ENCODE measurements at places on chromosomes 7 and 10. TPM values are rescaled to one million over a fixed set of nuclear protein-coding genes. Genes with fewer than 3 reads are reported as not detected.
A peak's percentile ranks its signal among the peaks of the same experiment; 100 is the strongest.

GRCh38 chr10:69375307-69376151 is 41.2 kb downstream of the TACR2 start:
- no peak for DNase-seq

DNA sequence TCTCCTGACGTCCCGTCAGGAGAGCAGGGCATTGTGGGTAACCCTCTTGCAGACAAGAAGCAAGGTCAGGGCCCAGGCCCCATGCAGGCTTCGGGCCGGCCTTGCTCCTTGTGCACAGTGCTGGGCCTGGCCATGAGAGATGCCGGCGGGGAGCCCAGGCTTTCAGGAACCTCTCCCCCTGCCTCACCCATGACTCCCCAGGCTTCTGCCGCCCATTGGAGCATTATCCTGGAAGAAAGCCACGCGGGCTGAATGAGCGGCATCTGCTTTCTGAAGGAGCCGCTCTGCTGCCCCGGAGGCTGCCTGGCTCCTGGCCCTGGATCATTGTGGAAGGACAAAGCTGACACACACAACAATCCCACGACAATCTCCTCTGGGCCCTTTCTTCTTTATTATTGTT is 233.5 kb downstream of the TCF7L2 start:
- DNase-seq: no peak

DNA sequence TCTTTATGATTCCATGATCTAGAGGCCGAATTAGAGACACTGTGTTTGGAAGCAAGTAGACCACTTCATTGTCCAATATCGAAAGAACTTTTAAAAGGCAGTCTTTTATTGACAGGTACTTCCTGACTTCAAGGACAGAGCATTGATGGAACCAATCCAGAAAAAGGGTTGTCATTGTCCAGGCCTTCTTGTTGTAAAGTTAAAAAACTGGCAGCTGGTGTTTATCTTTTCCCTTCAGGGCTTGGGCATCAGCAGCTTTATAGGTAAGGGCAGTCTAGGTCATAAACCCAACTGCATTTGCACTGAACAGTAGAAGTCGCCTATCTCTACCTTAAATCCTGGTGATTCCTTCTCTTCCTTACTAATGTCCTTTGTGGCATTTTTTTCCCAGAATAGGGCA is 95.6 kb downstream of the ST7 start:
- DNase-seq: no peak

- no peak for DNase-seq
These were observed 55.7 kb upstream of the COL1A2 start for GRCh38 chr7:94338921-94339371.

DNA sequence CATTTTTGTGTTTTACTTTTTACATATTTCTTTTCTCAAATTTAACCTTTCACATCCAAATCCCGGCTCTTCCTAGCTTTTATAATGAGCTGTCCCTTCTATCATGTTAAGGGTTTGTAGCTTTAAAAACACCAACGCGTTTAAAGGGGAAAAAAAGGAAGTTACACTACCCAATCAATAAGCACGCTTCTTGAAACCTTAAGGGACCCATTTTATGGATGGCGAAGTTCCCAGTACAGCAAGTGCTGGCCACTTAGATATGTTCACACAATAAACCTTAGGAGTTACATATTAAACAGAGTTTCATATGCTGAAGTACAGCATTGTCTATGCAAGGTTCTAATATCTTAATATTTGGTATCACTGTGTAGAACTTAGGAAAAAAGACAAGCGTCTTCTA is 1.8 kb downstream of the GNG11 start:
- no peak for DNase-seq

DNA sequence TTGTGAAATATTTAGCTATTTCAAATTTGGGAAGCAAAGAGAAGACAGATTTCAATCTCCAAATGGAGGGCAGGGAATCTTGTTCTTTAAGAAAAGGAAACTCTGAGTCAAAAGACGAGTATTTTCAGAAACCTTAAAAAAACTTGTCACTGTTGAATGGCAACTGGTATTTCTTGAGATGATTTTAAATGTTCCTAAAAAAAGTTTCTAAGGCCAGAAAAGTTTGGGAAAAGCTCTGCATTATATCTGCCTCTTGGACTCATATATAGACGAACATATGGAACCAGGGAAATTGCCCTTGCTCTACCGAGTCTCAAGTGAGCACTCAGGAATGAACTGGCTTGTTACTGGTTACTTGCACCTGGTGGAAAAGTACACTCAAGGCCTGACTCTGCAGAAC is 69.5 kb downstream of the ADAM22 start:
- no peak for DNase-seq

DNA sequence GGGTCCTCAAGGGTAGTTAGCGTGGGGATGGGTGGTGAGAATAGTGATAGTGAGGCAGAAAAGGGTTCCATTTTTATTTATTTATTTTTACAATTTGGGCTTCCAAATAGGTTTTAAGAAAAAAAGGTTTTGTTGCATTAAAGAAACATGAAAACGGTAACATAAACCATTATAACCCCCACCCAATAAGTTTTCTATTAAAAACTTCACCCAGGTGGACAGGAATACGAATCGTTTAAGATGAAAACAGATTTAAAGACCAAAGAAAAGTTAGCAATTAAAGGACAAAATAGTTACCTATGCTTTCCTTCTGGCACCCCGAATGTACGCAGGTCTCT is 78.7 kb downstream of the ZFAND4 start:
- no peak for DNase-seq

DNA sequence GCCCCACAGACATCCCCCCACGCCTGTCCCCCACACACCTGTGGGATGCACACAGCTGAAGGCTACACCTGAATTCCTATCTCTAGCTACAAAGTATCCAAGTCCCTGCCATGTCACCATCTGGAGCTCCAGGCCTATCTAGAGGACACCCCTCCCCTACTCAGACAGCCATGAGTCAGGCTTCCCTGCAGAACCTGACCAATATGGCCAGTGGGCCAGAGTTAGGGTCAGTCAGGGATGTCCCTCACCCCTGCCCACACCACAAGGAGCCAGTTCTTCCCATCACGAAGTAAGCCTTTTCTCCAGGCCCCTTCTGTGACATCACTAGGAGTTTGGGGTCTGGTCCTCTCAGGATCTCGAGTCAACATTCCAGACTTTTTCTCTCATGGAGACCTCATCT is 10.6 kb upstream of the SLC18A3 start:
- no peak for DNase-seq

- no peak for DNase-seq
These were observed 156.9 kb upstream of the SH2B2 start for GRCh38 chr7:102129636-102130370.

- DNase-seq: no peak
These were observed 70.9 kb downstream of the CARD11 start for GRCh38 chr7:2972835-2973161.

DNA sequence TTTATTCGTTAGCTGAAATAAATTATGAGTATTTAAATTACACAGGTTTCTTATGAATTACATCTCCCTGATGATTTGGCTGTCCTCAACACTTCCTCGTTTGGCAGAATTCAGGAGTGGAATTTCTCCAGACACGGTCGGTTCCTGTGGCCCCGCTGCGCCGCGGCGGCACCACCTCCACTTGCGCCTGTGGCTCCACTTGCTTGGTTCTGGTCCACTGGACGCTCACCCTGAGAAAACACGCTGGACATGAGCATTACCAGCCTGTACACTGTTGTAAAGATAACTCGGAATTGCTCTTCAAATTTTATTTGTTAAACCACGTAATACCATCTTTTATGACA is 85.3 kb downstream of the ZNF33B start:
- no peak for DNase-seq

DNA sequence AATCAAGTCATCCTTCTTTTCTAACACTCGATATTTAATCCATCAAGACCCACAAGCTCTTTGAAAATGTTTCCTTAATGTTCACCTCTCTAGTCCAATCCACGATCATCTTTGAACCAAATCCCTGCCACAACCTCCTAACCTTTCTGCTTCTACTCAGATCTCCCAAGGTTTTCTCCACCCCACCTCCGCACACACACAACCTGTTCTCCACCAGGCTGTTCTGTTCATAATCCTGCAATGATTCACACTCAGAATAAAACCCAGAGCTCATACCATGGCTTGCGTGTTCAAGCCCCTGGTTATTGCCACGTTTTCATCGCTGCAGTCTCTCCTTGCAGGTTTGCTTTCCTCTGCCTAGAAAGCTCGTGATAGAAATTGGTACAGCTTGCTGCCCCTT is 53.8 kb upstream of the BAMBI start:
- DNase-seq: no peak

DNA sequence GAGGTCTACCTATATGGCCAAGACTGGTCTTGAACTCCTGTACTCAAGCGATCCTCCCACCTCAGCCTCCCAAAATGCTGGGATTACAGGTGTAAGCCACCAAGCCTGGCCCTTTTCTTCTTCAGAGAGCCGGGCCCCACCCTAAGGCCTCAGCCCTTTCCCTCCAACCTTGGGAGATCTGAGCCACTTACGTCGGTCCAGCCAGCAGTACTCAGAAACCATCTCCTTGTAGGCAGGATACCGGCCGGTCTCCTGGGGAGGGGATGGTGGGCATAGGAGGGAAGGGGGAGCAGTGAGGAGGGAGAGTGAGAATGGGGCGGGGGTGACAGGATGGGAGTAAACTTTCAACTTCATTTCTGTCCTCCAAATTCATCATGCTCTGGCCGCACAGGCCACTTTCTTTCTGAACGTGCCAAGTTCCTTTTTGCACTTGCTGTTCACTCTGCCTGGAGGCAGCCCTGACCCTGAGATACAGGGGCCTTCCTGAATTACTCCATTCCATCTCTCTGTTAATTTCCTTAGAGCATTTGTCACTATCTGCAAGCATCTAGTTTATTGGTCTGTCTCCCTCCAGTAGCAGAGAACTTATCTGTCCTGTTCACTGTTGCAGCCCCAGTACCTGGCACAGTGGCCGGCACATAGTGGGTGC is 10.4 kb downstream of the PDZD7 start:
- no peak for DNase-seq

DNA sequence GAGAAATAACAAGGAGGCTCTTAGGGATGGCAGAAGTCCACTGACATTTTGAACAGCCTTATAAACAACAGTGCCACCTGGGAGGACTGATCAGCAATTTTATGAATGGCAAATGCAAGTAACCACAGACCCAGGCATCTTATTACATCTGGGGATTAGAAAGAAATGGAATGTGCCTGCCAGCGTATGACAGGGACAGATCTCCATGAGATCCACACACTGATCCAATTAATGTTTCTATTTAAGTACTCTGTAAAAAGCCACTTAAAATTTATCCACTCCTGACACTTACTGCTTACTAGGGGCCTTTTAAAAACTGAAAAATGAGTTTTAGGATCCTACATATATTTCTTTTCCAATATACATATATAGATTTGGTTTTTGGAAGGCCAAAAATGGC is 28.6 kb downstream of the PARD3 start:
- DNase-seq: no peak

GRCh38 chr10:90363799-90364483 is 493.9 kb downstream of the HTR7 start:
- DNase-seq: no peak

- no peak for DNase-seq
These were observed 33.4 kb downstream of the RHOBTB1 start for GRCh38 chr10:60910543-60910942.

GRCh38 chr7:66150471-66150870 is 35.8 kb downstream of the CRCP start:
- DNase-seq: peak; percentile 20

- no peak for DNase-seq
These were observed 151.3 kb downstream of the LRRC4 start for GRCh38 chr7:127879942-127880341.

DNA sequence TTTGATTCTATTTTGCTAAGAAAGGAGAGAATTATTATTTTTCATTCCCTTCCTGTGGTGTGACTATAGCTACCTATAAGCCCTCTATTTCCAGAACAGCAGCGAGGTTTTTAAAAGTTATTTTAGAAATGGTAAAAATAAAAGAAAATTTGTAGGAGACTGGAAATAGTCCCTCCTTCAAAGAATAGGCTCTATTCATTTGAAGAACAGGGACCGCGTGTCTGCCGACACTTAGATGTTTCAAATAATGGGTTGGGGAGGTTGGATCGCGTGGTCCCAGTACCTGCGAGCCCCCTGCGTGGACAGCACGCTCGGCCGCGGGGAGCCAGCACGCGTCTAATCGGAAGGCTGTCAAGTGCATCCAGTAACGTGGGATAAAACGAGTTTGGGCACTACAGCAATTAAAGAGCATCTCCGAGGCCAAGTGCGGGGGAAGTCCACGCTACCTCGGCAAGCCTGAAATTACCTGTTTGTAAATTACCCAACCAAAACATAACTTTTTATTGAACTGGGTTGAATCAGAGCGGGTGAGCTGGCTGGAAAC is 1.0 kb downstream of the CACNA2D1 start:
- DNase-seq: no peak

DNA sequence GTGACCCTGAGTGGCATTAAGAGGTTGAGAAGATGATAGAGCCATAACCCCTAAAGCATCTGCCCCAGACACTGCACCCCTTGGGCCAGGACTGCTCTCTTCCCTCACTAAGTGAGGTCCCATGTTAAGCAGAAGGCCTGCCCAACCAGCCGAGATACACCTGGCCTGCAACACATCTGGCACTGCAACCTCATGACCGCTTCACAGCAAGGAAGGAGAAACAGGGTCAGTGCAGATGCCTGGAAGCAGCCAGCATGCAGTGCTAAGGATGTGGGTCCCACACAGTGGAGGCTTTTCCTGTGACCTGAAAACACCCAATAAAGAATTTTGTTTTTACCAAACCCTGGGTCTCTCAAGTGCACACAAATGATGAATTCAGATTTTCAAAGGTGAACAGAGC is 7.4 kb downstream of the NOD1 start:
- DNase-seq: no peak

- peak; percentile 16 for DNase-seq
These were observed 18.6 kb downstream of the OCM2 start for GRCh38 chr7:97971120-97971989.

GRCh38 chr10:58740620-58741369 is 228.1 kb downstream of the BICC1 start:
- DNase-seq: no peak

The PRSS37 gene
- not detected for total RNA-seq

The RGS10 gene
- total RNA-seq: 34.1 TPM

The ITGA8 gene
- total RNA-seq: 3.3 TPM

The RNF148 gene
- total RNA-seq: 15.0 TPM

The TFEC gene
- 3.0 TPM for total RNA-seq

The C7orf57 gene
- not detected for total RNA-seq

The ADAMTS14 gene
- 0.96 TPM for total RNA-seq

The CD36 gene
- total RNA-seq: 12.8 TPM

The CDHR3 gene
- 24.4 TPM for total RNA-seq

The LMOD2 gene
- total RNA-seq: not detected

The ZNF37A gene
- total RNA-seq: 17.9 TPM

The SPOCK2 gene
- 6.0 TPM for total RNA-seq

The CPEB3 gene
- total RNA-seq: 24.3 TPM

The AFAP1L2 gene
- 13.5 TPM for total RNA-seq

The ZC3HAV1L gene
- total RNA-seq: 21.0 TPM

Measured in transverse colon (tissue), 4 donors.